ENCODE measurements at places on chromosomes 13 and 19.

DNA sequence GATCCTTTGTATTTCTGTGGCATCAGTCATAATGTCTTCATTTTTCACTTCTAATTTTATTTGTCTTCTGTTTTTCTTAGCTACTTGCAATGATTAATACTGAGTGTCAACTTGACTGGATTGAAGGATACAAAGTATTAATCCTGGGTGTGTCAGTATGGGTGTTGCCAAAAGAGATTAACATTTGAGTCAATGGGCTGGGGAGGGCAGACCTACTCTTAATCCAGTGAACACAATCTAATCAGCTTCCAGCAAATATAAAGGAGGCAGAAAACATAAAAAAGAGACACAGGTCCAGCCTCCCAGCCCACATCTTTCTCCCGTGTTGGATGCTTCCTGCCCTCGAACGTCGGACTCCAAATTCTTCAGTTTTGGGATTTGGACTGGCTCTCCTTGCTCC lies 640.9 kb upstream of the MIR17HG start:
- DNase-seq: no peak

DNA sequence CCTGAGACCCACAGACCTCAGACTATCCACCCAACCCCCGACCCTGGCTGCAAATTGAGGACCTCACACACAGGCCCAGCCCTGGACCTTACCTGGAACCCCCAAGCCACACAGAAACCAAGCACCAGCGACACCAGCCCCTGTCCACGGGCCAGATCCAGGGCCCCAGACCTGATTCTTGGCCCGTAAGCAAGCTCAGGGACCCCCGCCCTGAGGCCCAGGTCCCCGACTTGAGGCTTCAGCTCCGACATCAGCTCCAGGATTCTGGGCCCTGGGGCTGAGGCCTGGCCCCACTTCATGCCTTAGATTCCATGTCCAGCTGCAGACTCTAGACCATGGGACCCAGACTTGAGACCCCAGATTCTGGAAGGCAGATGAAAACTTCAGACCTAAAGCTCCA lies 6.3 kb downstream of the TTYH1 start:
- DNase-seq: no peak

- DNase-seq: no peak
These were observed 17.8 kb downstream of the NHLRC3 start for GRCh38 chr13:39056018-39056417.

GRCh38 chr13:84132491-84132890 lies 250.2 kb upstream of the SLITRK1 start:
- no peak for DNase-seq

- DNase-seq: no peak
These were observed 20.7 kb upstream of the PTBP1 start for GRCh38 chr19:776549-776948.

- no peak for DNase-seq
These were observed 27.3 kb downstream of the ZNF114 start for GRCh38 chr19:48296963-48297734.

GRCh38 chr13:29524176-29524575 lies 71.3 kb downstream of the SLC7A1 start:
- no peak for DNase-seq

GRCh38 chr13:23656637-23657371 lies 86.6 kb downstream of the TNFRSF19 start:
- no peak for DNase-seq
